ENCODE measurements at places on chromosomes 5 and 9.

GRCh38 chr9:115088860-115089259 lies 29.1 kb downstream of the TNC start:
- no peak for DNase-seq

DNA sequence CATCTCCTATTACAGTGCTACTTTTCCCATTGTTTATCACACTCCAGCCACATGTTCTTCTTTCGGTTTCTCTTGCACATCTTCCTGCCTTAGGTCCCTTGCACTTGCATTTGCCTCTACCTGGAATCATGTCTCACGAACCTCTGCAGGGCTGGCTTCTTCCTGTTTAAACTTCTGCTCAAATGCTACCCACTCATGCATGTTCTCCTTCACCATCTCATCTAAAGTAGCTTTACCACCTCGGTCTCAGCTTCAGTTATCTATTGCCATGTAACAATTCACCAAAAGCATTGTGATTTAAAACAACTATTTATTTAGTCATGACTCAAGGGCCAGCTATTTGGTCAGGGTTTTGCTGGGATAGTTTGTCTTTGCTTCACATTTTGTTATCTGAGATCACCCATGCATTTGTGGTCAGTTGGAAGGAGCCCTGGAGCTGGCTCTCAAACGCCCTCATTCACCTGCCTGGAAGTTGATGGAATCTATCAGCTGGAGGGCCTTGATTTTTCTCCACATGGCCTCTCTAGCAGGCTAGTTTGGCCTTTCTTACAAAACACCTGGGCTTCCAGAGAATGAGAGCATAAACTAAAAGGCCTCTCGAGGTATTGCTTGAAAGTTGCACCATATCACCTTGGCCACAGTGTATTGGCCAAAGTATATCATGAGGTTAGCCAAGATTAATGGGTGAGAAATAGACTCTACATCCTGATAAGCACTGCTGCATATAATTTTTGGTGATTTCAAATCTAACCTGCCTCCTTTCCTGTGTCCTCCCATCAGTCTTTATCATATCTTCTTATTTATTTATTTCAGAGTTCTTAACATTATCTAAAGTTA lies 21.4 kb downstream of the SPINK1 start:
- DNase-seq, result no peak

GRCh38 chr9:115171921-115172388 lies 54.0 kb upstream of the TNC start:
- no peak for DNase-seq

- no peak for DNase-seq
These were observed 378.8 kb upstream of the SEMA6A start for GRCh38 chr5:116953251-116953930.

- no peak for DNase-seq
These were observed 5.7 kb downstream of the C9orf43 start for GRCh38 chr9:113416149-113416721.

DNA sequence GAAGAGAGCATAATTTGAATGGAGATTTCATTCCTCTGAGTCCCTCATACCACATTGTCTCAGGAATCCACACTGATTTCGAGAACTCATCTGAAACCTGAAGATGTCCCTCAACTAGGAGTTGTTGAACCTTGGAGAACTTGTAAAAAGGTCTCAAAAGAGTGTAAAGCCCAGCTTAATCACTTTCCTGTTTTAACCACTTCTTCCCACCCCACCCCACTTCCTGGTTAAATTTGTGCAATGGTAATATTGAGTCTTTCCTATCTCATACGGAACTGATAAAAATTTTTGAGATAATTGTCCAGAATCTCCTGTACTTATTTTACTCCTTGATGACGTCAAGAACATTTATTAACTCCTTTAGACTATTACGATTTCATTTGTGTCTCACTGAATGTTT lies 240.7 kb downstream of the ARRDC3 start:
- DNase-seq, result no peak

DNA sequence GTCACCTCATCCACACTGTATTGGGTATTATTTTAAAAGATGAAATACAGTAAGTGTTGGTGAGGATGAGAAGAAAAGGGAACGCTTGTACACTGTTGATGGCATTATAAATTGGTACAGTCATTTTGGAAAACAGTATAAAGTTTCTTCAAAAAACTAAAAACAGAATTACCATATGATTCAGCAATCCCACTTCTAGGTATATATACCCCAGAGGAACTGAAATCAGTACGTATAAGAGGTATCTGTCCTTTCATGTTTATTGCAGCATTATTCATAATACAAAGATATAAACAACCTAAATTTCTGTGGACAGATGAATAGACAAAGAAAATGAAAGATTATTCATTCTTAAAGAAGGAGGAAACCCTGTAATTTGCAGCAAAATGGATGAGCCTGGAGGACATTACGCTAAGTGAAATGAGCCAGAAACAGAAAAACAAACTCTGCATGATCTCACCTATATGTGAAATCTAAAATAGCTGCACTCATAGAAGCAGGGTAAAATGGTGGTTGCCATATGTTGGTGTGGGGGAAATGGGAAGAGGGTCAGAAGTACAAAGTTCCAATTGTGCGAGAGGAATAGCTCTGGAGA lies 191.6 kb downstream of the TRIM36 start:
- no peak for DNase-seq

DNA sequence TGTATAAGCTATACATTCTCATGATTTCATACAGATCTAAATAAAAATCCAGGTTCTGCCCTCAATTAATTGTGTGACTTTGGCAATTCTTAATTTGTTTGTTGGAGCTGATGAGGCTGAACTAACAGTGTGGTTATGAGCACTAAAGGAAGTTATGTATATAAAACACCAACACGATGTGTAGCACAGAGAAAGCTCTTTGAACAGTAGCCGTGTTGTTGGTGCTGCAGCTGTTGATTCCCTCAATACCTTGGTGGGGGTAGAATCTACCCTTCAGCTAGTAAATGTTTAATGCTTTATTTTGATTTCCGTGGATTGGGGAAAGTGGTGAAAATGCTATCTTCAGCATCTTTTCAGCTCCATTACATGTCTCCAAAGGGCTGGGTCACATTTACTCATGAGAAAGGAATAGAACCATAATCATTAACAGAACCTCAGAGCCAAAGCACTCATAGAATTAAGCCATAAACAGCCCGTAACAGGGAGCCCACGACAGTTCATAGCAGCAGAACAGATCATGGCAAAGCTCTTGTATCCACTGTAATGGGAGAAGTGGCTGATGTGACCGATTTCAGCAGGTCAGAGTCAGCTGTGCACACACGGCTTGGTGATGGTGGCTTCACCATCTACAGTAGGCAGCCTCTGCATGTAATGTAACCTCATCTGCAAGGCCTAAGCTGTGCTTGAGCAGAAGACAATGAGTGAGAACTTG lies 332.7 kb downstream of the DIRAS2 start:
- no peak for DNase-seq

DNA sequence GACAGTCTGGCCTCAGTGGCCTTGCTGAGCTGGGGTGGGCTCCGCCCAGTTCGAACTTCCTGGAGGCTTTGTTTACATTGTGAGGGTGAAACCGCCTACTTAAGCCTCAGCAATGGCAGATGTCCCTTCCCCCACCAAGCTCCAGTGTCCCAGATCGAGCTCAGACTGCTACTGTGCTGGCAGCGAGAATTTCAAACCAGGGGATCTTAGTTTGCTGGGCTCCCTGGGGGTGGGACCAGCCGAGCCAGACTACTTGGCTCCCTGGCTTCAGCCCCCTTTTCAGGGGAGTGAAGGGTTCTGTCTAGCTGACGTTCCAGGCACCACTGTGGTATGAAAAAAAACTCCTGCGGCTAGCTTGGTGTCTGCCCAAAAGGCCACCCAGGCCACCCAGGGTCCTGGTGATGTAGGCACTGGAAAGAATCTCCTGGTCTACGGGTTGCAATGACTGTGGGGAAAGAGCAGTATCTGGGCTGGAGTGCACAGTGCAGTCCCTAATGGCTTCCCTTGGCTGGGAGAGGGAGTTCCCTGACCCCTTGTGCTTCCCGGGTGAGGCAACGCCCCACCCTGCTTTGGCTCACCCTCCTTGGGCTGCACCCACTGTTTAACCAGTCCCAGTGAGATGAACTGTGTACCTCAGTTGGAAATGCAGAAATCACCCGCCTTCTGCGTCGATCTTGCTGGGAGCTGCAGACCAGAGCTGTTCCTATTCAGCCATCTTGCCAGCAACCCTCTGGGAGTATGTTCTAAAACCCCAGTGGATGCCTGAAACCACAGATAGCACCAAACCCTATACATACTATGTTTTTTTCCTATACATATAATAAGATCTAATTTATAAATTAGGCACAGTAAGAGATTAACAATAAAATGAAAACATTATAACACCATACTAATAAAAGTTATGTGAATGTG lies 95.5 kb downstream of the TMEM161B start:
- DNase-seq, result no peak

DNA sequence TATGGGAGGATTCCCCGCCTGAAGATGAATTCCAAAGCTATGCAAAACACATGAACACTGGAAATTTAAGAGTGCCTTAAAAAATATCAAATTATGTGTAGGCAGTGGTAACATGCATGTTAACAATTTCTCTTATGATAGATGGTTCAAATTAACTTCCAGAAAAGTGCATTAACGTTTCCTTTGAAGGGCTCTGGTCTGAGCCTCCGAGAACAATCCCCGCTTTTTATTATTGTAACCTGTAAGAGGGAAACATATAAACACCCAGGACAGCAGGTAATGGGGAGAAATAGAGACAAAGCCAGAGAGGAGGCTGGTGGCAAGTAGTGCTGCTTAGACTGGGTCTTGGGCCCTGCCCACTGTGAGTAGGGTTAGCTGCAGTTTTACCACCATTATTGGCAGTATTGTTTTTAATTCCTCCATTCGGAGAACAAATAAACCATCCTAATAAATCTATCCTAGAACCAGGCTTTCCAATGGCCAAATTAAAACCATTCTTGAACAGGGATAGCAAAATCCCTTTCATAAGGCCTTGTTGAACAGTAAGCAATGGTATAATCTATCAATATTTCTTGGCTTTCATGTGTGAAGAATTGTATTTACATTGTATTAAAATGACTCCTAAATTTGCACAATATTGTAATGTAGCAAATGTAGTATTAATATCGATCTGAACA lies 6.3 kb downstream of the NR2F1 start:
- no peak for DNase-seq

DNA sequence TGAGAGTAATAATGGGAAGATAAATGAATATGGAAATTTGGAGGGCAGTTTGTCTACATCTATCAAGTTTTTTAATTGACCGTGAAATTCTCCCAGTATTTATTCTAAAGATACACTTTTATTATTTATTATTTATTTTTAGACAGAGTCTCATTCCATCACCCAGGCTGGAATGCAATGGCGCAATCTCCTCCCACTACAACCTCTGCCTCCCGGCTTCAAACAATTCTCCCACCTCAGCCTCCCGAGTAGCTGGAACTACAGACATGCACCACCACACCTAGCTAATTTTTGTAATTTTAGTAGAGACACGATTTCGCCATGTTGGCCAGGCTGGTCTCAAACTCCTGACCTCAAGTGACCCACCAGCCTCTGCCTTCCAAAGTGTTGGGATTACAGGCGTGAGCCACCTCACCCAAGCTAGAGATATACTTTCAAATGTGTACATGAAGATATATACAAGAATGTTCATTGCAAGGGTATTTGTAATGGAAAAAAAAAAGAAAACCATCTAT lies 97.7 kb upstream of the SLC12A2 start:
- DNase-seq, result no peak

DNA sequence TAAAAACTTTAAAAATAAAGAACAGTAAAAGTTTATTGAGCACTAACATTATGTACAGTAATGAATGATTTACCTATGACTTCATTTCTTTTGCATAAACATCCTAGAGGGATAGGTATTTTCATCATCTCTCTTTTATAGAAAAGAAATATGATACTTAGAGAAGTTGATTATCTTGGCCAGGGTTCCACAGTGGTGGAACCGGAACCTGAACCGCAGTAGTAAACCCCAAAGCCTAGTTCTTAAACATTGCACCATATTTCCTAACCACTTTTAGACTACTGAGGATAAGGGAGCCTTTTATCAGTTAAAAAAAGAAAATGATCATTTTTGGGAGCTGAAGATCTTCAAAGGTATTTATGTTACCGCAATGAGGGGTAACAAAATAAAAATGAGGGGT lies 205.7 kb upstream of the SGCD start:
- no peak for DNase-seq

DNA sequence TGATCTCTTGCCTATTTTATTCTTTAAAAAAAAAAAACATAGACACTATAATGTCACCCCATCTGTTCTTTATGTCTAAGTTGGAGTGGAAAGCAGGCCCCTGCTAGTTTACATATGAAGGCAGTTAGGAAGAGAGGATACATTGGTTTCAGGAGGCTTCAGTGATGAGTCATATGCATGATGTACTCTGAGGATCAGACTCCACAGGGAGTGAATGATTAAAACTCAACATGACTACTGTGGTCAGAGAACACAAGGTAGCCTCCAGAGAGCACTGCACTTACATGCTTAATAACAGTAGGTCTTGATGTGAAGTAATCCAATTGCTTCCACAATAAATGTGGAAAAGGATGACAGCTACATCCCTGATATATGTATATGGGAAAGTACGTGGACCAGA lies 22.7 kb upstream of the FSTL4 start:
- no peak for DNase-seq

- DNase-seq, result no peak
These were observed 174.2 kb downstream of the TMEM161B start for GRCh38 chr5:88094403-88094802.

- no peak for DNase-seq
These were observed 229.9 kb upstream of the MAP3K1 start for GRCh38 chr5:56585461-56585860.

- no peak for DNase-seq
These were observed 219.3 kb downstream of the KCNN2 start for GRCh38 chr5:114581136-114581535.

DNA sequence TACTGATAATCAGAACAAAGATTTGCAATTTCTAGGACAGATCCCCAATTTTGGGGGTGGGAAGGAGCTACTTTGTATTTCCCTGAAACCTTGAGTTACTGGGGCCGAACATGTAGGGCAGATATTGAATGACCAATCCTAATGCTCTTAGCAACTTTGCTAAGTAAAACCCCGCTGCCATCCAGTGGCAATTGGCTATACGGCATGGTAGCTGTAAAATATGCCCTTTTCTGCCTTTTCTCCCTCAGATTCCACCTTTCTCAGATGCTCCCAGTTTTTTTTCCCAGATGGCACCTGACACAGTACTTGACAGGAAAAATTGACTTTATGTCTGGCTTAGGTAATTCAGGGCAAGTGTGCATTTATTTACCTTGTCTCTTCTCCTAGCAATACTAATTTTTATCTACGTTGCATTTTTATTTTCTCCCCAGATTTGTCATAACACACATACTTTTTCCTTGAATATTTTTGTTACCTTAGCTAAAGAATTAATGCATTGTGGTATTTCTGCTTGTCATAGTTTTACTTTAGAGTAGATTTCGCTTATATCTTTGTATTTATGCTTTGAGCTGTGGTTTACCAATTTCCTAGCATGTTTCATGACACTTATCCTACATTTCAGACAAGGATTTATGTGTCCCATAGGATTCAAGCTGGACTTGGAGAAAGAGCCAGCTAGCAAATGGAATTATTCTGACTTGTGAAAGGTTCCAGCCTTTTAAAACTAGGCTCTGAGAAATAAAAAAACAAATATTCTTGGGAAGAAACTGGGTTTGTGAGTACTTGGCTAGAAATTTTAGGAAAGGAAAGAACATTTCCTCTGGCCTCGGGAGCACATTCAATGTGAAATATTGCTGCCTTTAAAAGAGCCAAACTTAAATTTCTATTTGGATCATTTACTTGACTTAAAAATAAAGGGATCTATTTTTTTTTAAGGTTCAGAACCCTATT lies 37.4 kb downstream of the PIK3R1 start:
- no peak for DNase-seq

Data from stimulated activated CD4-positive, alpha-beta T cell treated with anti-CD3 and anti-CD28 coated beads, Interleukin-15, amount 100 ng/mL, for 48 hours (primary cell).